CD4-positive, alpha-beta T cell treated with Interleukin-4 for 4 hours (primary cell): ENCODE measurements at places on chromosomes 3 and 15.
A peak's percentile ranks its signal among the peaks of the same experiment; 100 is the strongest.

- no peak for DNase-seq
Observed at GRCh38 chr3:64496786-64497490, 190.9 kb downstream of the ADAMTS9 start.

- DNase-seq = no peak
Observed at GRCh38 chr3:33030246-33030645, 66.7 kb downstream of the GLB1 start.

DNA sequence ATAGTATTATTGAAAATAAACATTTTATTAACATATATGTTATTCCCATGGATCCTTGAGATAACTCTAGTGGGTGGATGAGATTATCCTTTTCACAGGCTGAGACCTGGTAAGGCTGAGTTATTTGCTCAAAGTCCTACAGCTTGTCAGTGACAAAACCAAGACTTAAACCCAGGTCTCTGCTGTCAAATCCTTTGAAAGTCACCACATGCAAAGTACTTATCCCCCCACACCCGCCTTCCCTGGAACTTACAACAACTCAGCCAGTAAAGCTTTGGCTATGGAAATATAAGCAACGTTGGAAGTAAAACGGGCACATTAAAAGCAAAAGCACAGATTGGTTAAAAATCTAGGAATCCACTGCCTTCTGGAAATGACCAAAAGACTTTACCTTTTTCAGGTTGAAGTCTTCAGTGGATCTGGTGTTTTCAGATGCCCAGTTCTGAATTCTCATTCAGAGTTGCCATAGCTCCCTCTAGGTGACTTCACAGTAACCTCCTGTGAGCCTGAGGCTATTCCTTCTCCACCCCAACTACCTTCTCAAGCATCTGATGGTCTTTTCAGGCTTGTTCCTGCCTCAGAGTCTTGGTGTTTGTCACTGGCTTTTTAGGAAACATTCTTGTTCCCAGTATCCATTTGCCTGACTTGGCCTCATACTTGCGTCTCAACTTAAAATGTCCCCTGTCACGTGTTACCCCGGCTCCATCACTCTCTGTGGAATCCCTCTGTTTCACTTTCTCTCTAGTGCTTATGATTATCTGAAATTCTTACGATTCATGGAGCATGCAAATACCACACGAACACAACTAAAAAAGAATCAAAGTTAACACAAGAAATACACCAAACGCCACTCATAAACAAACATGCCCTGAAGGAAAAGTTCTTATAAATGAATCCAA lies 131.2 kb downstream of the MAGI1 start:
- no peak for DNase-seq

DNA sequence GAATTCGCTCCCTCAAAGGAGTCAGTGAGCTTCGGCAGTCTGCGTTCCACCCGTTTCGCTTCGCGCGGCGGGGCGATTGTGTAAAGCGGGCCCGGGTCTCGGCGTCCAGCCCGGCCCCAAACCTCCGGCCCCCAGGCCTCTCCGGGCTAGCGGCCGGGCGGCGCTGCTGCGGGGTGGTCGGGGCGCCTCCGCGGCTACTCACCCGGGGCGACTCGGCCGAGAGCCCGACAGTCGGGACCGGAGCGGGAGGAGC lies 412 bp downstream of the CHDH start:
- DNase-seq = no peak

- DNase-seq = no peak
Observed at GRCh38 chr3:72818092-72818773, 30.0 kb downstream of the SHQ1 start.

DNA sequence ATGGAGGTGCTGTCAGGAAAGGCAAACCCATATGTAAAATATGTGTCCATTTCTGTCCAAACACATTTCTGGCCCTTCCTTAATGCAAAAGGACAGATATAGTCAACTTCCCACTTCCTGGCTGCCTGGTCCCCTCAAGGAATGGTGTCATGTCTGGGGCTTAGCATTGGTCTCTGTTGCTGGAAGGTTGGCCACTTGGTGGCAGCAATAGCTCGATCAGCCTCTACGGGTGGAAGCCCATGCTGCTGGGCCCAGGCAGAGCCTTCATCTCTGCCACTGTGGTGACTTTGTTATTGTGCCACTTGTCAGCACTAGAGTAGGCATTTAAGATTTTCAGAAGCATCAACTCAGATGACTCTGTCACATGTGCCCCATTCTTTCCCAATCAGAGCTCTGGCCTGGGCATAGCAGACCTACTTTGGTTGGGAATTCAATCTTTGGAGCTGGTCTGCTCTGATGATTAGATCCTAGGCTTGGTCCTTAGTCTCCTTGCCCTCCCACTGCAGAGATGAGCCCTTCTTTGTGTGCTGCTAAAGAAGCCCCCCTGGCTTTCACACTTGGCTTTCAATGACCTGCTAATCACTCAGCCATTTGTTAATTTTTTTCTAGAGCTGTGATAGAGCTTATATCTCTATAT lies 51.0 kb upstream of the SPSB4 start:
- peak; percentile 43 for DNase-seq

DNA sequence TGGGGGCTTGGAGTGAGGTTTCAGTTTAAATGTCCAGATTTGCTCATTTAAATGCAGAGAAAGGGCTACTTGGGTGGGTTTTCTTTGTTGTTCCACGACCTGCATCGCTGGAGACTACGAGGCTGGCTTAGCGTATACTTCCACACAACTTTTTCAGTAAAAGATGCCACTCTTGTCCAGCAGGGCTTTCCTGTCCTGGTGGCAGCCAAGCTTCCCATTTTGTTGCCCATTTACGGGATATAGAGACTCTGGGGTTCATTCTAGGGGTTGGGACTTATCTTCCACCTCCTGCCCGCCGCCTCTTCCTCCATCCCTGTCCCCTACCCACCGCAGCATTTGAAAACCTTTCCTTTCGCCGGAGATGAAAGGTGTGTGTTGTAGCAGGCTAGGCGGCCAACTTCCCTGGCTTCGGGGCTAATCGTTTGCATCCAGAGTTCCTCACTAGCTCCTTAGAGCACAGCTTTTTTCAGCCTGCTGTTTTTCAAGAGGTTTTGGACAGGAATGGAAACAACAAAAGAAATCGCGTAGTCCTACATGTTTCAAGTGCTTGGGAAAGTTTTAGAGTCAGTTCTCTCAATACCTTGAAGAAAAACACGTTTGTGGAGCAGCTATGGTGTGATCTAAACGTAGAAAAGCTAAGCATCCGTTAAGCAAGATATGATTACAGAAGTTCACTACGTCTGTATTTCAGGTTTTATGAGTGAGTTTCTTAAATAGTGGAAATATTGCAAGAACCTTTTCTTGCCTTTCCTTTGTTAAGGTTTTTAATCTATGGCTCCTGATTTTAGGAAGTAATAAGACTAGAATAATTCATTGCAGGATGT lies 843 bp downstream of the CHRNA5 start:
- DNase-seq = no peak

GRCh38 chr3:94305835-94306611 lies 243.2 kb downstream of the NSUN3 start:
- no peak for DNase-seq

- no peak for DNase-seq
Observed at GRCh38 chr3:111956449-111956848, 22.4 kb upstream of the ABHD10 start.

- DNase-seq = no peak
Observed at GRCh38 chr3:35773417-35773816, 134.1 kb downstream of the ARPP21 start.

DNA sequence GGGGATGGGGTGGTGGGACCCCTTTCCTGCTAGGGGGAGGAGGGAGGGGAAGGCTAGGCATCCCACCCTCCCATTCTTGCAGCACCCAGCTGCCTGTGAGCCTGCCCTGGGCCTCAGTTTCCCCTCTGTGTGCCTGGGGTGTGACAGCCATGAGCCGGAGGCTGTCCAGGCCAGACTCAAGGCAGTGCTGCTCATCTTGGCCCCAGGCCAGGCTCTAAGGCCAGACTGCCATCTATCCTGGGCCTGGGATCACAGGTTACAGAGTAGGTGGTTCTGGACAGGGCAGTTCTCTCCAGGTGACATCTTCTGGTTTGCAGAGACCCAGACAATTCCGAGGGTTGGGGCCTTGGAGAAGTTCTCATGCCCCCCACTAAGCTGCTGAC lies 3.3 kb upstream of the VILL start:
- no peak for DNase-seq

DNA sequence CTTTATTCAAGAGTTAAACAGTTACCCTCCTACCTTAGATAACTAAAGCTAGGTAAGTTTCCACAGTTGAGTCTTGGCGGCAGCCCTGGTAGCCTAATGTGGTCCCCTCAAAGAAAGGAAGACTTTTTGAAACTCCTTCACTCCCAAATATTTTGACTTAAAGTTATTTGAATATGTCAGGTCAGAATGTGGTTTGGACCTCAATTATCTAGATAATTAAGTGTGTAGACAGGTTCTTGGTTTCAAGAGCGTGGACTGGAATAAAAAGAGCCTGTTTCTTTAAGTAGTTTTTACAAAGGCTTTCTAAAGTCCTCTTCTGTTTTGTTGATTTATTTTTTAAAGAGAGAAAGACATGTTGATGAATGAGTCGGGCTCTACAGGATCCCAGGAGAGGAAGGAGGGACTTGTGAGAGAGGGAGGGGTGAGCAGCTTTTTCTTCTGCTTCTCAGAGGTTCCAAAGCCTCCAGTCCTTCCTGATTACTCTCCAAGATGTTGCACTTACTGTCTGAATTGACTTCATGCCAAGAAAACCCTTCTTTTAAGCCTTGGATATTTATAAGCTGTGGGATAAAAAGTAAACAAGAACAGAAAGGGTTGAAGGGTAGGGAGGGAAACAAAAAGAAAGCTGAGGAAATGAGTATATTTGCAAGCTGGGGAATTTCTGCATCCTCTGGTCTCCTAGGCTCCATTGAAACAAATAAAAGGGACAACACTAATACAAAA lies 457.4 kb downstream of the IGSF11 start:
- DNase-seq = no peak

DNA sequence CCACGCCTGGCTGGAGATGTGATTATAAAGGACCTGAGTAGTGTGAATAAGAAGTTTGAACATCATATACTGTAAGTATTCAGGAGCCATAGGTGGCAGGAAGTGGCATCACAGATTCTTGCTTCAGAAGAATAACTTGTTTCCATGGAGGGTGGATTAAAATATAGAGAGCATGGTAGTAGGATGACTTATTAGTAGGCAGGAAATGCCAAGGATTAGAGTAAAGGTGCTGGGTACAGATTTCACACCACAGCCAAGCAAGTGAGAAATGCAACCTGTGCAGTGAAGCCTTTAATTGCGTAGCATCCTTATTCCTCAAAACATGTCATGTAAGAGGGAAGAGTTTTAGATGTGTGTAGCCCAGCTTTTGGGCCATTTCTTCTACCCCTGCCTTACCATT lies 30.8 kb downstream of the IFT122 start:
- no peak for DNase-seq

DNA sequence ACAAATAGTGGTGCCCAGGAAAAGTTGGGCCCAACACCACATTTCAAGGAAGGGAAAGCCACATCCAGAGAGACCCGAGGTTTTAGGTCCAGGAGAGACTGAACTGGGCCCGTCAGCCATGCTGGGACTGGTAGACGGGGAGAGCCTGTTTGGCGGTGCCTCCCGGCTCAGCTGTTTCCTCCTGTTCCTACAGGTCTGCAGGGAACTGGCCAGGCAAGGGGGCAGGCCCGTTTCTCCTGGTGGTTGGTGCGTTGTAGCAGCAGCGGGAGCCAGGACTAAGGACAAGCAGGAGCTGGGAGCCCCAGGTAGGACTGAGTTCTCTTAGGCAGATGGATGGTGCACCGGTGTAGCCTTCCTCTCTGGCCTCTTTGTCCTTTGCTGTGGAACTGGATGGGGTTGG lies 3.9 kb downstream of the PRKCD start:
- DNase-seq = no peak

DNA sequence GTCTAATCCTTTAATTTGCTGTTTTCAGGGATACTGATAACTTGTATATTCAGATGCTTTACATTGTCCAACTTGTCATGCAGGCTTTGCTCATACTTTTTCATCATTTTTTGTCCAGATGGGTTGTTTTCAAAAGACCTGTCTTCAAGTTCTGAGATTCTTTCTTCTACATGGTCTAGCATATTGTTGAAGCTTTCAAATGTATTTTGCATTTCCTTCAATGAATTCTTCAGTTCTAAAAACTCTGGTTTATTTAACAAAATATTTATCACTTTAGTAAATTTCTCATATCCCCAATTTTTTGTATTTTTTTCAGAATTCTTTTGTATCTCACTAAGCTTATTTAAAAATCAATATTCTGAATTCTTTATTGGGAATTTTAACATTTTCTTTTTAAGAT lies 388.3 kb upstream of the IL12A start:
- DNase-seq = no peak

- DNase-seq = no peak
Observed at GRCh38 chr3:127103080-127103479, 89.9 kb upstream of the PRR23E start.

DNA sequence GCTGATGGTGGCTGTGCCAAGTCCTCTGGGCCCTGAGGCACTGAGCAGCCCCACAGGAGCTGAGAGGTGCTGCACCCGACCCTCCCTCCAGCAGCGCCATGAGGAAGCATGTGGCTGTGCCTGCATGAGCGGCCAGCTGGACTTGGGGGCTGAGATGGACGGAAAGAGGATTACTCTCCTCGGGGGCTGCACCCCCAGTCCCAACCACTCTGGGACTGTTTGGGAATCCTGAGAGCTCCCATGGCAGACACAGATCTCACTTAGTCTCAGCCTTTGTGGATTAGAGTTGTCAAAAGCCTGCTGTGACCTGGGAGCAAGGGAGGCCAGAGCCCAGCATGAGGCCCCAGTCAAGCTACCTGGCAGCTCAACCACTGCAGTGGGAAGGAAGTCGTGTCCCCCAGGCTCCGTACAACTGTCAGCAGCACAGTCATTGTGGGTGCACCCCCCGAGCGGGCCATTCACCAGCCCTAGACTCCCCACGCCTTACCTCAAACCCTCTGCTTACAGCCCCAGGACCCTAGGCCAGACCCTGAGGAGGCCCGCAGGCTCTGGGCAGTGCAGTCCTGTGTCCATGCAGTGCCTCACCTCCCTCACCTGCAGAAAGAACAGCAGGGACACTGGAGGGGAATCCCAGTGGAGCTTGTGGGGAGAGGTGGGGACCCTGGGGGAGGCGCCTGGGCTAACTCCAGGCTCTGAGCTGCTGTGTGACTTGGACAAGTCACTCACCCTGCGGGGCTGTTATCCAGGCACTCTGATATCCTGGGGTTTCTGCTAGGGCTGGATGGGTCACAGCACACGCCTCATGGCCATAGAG lies 17.1 kb downstream of the PRR23E start:
- no peak for DNase-seq
